ENCODE measurements at places on chromosomes 7 and 10.
A peak's percentile ranks its signal among the peaks of the same experiment; 100 is the strongest.

- no peak for DNase-seq
Observed at GRCh38 chr7:133299676-133300075, 46.8 kb downstream of the EXOC4 start.

DNA sequence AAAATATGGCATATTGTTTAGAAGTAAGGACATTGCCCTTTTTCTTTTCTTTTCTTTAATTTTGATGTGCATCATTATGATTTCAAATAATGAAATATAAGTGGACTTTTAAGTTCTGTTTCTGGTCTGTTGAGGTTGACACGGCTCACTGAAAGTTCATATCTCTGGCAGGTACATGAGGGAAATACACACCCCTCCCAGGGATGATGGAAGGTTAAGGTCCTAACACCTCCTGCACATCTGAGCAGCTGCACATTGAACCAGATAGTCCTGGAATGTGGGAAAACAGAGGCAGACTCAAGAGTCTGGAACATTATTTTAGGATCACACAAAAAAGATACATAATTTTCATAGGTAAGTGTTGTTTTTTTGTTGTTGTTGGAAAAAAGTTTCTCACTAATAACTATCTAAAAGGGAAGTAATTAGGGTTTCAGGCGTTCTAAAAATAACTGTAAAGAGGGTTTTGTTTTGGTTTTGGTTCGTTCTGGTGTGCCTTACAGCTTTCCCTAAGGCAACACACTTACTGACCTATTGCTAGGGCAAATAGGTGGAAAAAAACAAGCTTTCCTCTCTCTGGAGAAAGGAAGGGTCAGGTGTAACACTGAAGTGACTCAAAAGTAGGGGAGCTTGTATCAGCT, 201.2 kb upstream of the PRKCQ start:
- no peak for DNase-seq

- DNase-seq: no peak
Observed at GRCh38 chr7:28722684-28723083, 235.4 kb downstream of the TRIL start.

- peak; percentile 55 for DNase-seq
Observed at GRCh38 chr10:130498042-130498441, 361.9 kb downstream of the GLRX3 start.

DNA sequence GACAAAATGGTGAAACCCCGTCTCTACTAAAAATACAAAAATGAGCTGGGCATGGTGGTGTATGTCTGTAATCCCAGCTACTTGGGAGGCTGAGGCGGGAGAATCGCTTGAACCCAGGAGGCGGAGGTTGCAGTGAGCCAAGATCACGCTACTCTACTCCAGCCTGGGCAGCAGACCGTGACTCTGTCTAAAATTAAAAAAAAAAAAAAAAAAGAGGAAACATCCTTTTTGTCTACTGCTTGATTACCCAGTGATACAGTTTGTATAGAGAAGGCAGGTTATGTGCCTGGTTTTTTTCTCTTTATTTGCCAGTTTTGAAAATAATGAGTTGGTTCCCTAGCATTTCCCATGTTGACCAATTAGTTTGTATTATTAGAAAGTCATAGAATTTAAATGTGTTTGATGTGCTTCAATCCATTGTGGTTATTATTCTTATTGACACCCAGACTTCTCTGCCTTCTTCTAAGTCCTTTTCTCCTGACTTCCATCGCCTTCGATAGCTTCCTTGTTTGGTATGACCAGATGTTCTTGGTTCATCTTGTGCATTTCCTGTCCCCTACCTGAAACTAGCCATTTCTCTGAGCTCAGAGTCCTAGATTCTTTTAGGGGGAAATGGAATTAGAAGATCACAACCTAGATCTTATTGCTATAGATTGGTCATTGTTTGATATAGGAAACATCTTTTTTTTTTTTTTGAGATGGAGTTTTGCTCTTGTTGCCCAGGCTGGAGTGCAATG, 43.2 kb downstream of the VKORC1L1 start:
- no peak for DNase-seq

DNA sequence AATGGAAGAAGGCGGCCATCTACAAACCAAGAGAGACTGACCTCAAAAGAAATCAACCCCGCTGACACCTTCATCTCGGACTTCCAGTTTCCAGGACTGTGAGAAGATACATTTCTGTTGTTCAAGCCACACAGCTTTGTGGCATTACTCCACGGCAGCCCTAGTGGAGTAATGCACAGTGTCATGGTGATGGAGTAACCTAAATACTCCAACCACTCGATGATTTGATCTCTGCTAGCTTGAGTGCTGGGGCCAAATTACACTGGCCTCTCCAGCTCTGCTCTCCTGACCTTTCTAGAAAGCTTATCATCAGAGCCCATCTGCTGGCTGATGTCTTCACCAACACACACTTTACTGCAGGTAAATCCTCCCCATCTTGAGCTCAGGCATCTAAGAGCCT, 52.2 kb downstream of the GALNT17 start:
- DNase-seq: no peak

DNA sequence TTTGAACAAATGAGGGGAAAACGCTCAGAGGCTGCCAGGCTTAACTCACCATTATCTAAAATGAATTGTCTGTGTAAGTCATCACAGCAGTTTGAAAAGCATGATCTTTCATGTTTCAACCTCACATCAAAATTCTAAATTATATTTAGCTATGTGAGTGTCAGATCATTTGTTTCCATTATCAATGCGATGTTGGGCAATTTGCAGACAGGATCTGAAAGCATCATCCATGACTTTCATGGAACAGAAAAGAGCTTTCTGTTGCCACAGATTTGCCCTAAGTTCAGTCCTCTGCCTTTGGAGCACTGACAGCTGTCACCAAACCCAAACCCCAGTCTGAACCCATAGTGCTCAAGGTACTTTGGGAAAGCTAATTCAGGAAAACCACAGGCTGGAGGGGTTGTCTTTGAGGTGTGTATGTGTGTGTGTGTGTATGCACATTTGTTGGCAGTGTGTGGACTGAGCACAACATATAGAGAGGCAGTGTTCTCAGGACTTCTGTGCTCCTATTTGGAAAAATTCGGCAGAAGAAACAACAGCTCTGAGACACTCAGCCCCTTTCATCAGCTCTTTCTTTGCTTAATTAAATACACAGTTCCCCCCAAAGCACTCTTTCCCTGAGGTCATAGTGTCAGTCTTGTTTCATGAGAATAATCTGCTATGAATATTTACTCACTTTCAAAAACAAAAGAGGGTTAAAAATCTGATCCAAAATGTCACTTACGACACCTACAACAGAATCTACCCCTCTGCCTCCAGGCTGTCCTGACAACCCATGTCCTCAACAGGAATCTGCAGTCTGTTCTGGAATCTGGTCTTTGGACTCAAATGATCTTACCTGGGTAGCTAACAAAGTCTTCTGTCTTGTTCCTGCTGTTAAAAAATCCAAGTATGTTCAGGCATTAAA, 188.5 kb upstream of the KLF14 start:
- DNase-seq: peak; percentile 59

DNA sequence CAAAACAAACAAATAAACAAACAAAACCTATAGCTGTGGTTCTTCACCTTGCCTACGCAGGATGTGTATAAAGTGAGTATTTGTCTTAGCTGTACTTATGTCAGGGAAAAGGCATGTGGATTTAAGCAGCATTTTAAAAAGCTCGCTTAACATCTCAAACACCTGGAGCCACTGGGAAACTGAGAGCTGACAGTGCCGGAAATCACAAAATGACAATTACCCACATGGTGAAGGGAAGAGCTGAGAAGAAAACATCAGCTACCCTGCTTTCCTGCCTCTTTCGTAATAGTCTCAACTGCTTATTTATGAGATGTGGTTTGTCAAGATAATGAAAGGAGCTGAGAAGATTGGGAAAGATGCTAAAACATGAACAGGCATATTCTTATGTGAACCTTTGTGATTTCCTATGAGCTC, 31.1 kb upstream of the MSMB start:
- no peak for DNase-seq
